ENCODE measurements at places on chromosomes 5 and 9.
A peak's percentile ranks its signal among the peaks of the same experiment; 100 is the strongest.

DNA sequence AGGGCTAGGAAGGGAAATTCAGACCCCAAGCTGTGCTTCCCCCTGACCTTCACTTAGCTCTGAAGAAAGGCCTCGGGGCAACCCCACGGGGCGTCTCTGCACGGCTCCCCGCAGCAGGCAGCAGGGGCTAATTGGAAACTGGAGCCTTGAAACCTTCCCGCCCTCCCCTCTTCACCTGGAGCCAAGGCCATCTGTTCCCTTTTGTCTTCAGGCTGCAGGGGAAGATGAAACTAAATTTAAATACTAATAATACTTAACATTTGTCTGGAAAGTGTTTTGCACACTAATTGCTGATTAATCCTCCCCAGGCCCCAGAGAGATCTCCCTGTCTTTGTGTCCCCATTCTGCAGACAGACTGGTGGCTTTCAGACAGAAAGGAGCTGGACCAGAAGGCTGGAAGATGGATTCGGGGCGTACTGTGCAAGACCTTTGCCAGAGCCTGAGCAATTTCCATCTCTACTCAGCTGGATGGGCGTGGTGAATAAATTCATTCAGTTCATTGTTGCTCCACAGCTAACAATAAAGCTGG, 34.1 kb upstream of the CPLX2 start:
- DNase-seq: no peak

GRCh38 chr5:65037831-65038815, 269.4 kb downstream of the CWC27 start:
- DNase-seq: peak; percentile 37

GRCh38 chr9:128683340-128684064, 5.5 kb upstream of the SET start:
- DNase-seq: peak; percentile 22

- DNase-seq: no peak
Measured at GRCh38 chr5:97529354-97529985, 346.4 kb upstream of the RIOK2 start.

- DNase-seq: no peak
Measured at GRCh38 chr5:165310031-165310430, 1804.6 kb downstream of the MAT2B start.

GRCh38 chr9:27433631-27434325, 90.3 kb upstream of the IFNK start:
- DNase-seq: no peak

- no peak for DNase-seq
Measured at GRCh38 chr9:88991066-88992034, at the start of gene S1PR3. Gene S1PR3, plus strand, starts transcription at chr9:88991468. Its CDS starts 9,733 bp downstream, at chr9:89001201.

Data from CD4-positive, alpha-beta T cell treated with Interleukin-15 for 4 hours (primary cell).